ENCODE measurements at places on chromosomes 7 and 10.

DNA sequence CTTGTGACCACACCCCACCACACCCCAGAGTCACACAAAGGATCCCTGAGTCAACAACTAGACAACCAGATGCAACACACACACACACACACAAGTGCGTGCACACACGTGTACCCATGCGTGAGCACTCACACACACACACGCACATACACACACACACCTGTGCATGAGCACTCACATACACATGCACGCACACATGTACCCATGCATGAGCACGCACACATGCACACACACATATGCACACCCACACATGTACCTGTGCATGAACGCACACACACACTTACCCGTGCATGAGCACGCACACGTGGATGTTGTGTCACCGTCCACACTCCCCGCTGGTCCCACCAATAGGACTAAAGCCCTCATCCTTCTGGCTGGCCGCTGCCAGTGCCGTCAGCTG, 60.4 kb downstream of the HTR5A start:
- no peak for DNase-seq

- no peak for DNase-seq
Measured at GRCh38 chr7:5795752-5796475, 14.5 kb upstream of the RNF216 start.

- DNase-seq, result peak; percentile 96
Measured at GRCh38 chr10:88038268-88038667, 174.8 kb downstream of the PTEN start.

DNA sequence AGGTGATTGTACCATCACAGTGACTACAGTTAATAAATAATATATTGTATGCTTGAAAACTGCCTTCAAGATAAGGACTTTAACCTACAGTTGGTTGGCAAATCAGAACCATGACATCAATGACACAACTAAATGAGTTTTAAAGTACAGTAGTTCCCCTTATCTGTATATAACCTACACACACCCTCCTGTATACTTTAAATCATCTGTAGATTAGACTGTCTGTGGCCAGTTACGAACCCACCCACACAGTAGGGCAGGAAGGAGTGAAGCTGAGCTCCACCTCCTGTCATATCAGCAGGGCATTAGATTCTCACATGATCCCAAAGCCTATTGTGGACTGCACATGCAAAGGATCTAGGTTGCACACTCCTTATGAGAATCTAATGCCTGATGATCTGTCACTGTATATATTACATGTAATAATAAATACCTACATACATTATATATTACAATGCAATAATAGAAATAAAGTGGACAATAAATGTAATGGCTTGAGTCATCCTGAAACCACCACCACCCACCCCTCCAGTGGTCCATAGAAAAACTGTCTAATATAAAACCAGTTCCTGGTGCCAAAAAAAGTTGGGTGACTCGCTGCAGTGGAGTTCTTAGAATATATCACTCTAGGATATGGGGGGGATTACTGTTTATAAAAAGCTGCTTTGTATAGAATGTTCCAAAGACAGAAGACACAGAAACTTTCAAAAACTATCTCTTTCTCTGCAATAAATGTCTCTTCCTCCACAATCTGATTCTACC, 5.6 kb downstream of the TPK1 start:
- DNase-seq, result peak; percentile 72

DNA sequence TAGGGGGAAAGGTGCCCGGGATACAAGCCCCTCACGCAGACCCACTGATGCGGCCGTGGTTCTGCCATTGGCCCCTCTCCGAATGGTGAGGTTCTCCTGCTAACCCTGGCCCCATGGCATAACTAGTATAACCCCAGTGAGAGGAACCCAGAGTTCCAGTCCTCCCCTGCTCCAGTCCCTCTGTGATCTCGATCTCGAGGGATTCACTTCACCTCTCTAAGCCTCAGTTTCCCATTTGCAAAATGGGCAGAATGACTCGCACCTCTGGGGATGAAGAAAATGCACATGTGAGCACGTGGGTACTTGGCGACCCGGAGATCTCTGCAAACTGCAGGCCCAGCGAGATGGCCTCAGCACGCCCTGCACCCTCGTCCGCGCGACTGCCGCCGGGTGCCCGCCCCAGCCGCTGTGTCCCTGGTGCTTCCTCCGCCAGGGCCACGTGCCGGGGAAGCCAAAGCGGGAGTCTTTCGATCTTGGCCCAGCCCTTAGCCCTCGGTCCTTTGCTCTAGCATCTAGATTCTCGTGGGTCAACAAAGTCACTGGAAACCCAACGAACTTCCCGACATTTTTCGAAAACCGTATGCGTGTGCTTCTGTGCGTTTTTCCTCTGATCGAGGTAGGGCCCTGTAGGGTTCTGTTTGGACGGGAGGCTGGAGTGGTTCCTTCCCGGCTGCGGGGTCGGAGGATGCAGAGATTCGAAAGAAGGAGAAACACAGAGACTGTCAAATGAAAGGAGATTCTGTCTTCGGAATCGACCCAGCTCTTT, 169.8 kb downstream of the UBE2H start:
- DNase-seq, result no peak

- no peak for DNase-seq
Measured at GRCh38 chr10:2963889-2964631, 103.3 kb upstream of the PFKP start.

- no peak for DNase-seq
Measured at GRCh38 chr10:126177417-126178030, 210.8 kb downstream of the ADAM12 start.

DNA sequence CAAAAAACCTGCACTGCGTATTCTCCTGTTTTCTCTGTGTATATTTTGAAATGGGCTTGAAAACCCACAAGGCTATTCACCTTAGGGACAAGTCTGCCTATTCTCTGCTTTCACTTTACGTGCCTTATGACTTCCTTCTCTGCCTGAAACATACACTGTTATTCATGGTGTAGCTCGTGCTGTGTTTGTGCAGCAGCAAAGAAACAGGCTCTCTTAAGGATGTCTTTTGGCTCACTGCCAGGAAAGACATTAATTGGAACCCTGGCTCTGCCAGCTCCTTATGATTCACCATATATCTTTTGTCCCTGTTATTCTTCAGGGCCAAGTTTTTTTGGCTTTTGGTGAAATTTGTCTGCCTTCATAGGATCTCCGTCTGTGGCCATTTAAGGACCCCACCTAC, 92.4 kb downstream of the TMEM106B start:
- no peak for DNase-seq

DNA sequence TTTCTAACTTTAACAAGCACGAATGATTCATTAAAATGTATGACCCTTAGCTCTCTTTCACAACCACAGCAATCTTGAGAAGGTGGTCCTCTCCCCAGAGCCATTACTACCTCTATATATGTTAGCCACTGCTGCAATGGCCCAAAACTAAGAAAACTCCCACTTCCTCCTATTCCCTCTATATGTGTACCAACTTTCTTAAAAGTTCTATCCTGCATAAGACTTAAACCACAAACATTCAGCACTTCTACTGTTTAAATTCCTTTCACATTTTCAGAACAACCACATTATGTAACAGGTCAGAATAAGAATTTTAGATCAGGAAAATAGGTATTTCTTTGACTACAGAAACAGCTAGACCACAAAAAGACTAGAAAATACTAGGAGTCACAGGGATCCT, 36.2 kb downstream of the WASL start:
- DNase-seq, result peak; percentile 83

DNA sequence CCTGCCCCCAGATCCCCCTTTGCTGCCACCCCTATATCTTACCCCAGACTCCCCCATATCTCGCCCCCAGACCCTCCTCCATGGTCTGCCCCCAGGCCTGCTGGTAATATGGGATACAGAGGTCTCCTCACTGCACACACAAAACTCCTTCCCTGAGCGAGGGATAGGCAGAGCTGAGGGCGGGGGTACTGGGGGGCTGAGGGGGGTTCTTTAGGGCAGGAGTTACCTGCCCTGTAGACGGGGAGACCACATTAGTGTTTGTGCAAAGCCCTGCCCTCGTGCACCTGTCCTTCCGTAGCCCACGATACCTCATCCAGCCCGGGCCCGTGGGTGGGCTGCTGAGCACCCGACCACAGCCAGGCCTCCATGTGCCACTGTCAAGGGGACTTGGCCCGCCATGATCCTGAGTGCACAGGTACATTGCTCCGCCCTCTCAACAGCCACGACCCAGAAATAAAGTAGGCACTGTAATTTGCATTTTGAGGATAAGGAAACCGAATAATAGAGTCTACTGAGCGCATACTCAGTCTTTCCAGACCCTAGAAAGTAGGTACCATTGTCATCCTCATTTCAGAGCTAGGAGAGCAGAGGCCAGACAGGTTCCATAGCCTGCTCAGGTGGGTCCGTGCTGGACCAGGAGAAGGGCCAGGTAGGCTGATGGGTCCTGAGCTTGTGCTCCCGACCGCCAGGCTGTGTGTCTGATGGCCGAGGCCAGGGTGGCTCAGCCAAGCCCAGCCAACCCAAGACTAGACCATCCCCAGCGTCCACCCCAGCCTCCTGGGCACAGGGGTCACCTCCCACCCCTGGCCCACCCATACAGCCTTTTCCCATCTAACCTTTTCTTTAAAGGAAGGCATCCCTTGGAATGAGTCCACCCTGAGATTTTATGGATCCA, 115.2 kb downstream of the LHPP start:
- DNase-seq, result no peak

- no peak for DNase-seq
Measured at GRCh38 chr10:66651308-66652082, 274.3 kb upstream of the LRRTM3 start.

GRCh38 chr7:73342645-73343044, 14.7 kb downstream of the FKBP6 start:
- DNase-seq, result peak; percentile 65

- peak; percentile 69 for DNase-seq
Measured at GRCh38 chr10:77319557-77319956, 318.1 kb downstream of the KCNMA1 start.

DNA sequence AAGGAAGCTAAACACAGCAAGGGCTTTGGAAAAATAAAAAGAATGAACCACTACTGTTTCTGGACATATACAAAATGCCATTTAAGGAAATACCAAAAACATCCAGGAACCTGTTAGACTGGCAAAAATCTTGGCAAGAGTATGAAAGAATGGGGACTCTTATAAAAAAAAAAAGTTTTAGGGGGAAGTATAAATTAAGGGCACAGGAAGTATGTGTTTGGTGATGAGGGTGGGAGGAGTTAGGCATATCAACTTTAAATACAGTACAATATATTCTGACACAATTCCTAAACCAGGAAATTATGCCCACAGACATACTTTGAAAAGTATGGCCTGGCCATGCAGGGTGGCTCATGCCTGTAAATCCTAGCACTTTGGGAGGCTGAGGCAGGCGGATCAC, 74.2 kb downstream of the WAPL start:
- no peak for DNase-seq

GRCh38 chr10:86365346-86366032, 1.1 kb downstream of the GRID1 start:
- no peak for DNase-seq

- peak; percentile 4 for DNase-seq
Measured at GRCh38 chr7:141073173-141073640, 657 bp upstream of the TMEM178B start.

- DNase-seq, result no peak
Measured at GRCh38 chr7:74071121-74071520, 12.5 kb upstream of the LIMK1 start.

GRCh38 chr7:28988091-28988490, 30.0 kb upstream of the TRIL start:
- peak; percentile 45 for DNase-seq

DNA sequence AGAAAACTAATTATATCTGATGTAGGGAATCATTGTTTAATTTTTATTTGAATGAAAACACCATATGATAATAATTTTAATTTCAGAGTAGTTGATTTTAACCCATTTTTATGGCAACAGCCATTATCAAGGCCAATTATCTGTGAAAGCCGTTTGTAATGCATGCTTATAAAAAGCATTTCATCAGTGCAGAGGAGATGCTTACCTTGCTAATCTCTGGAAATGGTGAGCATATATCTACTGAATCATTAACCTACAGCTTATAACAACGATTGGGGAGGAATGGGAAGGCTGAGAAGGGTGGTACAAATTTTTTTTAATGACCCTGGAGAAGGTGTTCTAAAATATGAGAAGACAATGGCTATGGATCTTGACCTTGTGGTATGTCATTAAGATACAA, 235.6 kb downstream of the DGKB start:
- no peak for DNase-seq

GRCh38 chr7:91668217-91668616, 212.3 kb downstream of the MTERF1 start:
- no peak for DNase-seq

- no peak for DNase-seq
Measured at GRCh38 chr10:3976718-3977117, 191.7 kb upstream of the KLF6 start.

- no peak for DNase-seq
Measured at GRCh38 chr7:107527196-107527595, 36.5 kb downstream of the COG5 start.

DNA sequence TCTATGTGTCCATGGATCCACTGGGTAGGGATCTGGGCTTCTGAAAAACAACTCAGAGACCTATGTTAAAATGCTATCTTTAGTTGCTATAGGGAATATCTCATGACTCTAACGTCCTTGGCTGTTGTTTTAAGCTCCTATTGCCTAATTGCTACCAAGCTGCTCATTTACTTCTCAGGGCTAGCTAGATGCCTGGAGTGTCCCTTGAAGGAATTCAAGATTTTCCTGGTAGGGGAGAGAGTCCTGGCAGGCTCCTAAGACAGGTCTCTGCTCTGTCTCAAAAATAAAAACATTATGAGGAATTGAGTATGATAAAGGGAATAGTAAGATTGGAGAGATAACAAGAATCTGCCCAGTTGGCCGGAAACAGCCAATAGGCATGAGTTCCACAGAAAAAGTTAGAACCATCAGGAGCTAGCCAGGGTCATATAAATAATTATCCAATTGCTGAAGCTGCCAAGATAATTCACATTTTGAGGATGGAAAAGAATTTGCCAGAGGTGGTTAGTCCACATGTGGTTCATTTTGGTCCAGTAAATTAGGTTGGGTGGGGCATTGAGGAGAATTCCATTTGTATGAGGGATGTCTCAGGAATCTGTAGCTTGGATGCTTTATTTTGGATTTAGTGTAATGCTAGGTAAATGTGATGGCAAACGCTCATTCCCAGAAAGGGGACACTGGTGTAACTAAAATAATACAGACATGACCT, 362.7 kb upstream of the VSTM2A start:
- no peak for DNase-seq

- no peak for DNase-seq
Measured at GRCh38 chr7:16205466-16205865, 215.9 kb downstream of the CRPPA start.

DNA sequence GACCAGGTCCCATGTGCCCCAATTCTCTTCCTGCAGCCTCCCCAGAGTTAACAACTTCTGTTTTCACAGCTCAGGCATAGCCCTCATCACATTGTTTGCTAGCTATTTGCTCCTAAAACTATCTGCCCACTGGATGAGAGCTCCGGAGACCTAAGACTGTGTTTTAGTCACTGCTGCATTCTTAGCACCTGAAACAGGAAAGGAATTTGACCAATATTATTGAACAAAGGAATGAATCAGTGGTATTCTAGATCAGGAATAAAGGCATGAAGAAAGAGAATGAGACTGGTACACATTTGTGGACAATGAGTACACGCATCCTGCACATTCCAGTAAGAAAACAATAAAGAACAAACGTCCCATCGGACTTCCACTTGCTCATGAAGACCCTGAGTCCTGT, 54.8 kb downstream of the PPP1R17 start:
- no peak for DNase-seq
